ENCODE measurements at places on chromosomes 12 and 14.

DNA sequence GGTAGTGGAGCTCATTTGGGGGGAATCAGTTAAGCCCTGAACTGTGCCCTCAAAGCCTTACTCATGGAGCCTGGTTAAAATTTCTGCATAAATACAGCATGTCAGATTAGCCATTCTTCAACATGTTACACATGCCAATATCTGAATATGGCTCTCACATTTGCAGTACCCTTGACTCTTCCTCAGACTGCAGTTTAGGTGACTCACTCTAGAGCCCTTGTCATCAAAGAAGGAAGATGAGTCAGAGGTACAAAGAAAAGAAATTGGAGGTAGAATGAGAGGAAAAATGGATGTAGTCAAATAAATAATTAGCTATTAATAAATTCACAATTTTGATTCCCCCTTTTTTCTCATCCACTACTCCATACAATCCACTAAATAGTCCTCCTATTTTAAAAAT, 23.6 kb upstream of the OR4K2 start:
- no peak for DNase-seq

DNA sequence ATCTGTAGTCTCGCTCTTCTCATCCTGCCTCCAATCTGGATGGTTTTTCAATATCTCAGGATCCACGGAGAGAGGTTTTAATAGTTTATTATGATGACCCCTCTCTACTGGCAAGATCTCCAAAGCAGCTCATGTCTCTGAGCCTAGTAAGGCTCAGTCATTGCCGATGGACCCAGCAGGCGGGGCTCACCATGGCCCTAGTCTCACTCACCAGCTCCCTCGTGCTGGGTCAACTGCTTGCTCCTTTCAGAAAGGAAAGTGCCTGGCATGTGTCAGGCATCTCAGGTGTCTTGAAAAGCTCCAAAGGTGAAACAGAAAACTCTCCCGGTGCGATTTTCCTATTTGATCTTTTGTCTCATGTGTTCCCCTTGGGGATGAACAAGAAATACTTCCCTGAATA, 179.0 kb downstream of the CALM1 start:
- no peak for DNase-seq

- no peak for DNase-seq
These were observed 64.9 kb upstream of the FAM181A start for GRCh38 chr14:93862265-93862664.

- DNase-seq = no peak
These were observed 458.9 kb upstream of the PDE3A start for GRCh38 chr12:19909418-19909817.

DNA sequence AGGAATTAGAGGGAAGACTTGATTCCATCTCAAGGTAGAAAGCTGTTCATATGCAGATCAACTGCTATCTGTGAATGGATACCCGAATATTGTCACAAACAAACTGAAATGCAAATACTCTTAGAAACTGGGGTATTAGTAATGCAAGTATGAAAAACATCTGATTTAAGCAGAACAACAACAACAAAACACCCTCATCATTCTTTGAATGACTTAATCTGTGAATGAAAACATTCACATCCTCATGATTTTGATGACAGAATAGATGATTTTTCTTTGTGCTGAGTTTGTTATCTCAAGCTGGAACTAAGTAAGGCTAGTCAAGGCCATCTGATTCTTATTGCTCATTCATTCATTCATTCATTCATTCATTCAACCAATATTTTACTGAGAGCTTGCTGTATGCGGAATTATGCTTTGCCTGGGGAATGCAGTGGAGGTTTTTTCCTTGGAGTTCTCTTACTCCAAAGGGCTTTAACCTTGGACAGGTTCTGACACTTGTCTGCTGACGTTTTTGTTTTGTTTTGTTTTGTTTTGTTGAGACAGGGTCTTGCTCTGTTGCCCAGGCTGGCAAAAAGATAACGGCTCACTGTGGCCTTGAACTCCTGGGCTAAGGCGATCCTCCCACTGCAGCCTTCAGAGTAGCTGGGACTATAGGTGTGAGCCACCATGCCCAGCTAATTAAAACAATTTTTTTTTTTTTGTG, 23.3 kb downstream of the OR10G3 start:
- no peak for DNase-seq

DNA sequence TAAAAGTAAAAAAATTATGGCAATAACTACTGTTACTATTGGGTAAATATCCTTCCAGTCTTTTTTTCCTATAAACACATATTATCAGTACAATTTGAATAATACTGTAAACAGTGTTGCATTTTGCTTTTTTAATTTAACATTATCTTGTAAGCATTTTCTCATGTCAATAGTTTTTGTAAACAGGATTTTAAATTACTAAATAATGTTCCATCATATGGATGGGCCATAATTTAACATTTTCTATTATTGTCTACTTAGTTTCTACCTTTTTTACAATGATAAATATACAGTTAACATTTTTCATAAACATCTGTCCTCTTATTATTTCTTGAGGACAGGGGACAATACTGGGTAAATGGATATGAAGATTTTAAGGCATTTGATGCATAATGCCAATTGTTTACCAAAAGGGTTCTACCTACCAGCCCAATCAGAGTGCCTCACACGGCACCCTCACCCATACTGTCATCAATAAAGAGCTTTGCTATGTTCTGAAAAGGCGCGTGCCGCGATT, 759 bp upstream of the ACVR1B start:
- no peak for DNase-seq

- DNase-seq = no peak
These were observed 32.6 kb downstream of the RFLNA start for GRCh38 chr12:124327362-124328043.

DNA sequence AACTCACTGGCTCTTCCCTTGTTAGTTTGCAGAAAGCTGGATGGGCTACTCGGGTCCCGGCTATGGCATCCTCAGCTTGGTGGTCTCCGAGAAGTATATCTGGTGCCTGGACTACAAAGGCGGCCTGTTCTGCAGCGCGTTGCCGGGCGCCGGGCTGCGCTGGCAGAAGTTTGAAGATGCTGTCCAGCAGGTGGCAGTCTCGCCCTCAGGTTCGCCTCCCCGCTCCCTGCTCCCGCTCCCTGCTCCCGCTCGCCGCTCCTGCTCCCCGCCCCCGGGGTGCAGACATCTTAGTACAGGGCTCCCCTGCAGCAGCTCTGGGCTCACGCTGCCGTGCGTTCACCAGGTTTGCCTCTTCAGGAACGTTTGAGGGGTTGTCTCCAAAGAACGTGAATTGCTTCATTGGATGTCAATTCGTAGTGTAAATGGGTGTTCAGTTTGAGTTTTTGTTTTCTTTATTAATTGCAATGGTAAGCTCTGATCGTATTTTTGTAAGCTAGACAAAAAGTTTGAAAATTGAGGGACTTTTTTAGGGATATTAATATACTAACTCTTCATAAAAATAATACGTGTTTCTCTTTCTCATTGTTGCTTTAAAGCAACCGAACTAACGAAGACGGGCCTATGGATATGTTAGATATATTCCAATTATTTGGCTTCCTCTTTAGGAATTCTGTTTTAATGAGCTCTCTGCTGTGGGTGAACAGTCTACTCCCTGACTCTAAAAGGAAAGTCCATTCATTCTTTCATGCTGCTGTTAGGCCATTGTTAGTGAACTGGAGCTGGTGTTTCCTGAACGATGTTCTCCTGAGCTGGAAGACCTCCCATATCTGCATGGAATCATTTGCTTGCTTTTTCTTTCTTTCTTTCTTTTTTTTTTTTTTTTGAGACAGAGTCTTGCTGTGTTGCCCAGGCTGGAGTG, 71.3 kb downstream of the ANKRD9 start:
- peak; percentile 68 for DNase-seq

GRCh38 chr12:2258025-2258424, 205.2 kb downstream of the CACNA1C start:
- no peak for DNase-seq

DNA sequence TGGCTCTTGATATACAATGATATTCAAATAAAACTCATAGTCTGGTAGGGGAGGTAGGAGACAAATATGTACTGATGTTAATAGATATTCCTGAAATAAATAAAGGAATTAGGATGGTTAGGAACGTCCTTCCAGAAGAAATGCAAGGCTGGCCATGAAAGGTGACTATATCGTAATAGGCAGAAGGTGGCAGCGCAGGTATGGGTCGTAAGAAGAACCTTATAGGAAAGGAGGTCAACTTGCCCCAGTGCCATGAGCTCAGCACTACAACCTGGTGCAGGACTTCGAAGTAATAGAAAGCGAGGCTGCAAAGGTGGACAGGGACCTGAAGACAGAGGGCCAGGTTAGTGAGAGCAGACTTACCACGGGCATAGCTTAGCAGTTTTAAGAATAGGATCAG, 55.3 kb upstream of the FGD4 start:
- no peak for DNase-seq

GRCh38 chr12:15496738-15497137, 174.4 kb downstream of the PTPRO start:
- DNase-seq = no peak

DNA sequence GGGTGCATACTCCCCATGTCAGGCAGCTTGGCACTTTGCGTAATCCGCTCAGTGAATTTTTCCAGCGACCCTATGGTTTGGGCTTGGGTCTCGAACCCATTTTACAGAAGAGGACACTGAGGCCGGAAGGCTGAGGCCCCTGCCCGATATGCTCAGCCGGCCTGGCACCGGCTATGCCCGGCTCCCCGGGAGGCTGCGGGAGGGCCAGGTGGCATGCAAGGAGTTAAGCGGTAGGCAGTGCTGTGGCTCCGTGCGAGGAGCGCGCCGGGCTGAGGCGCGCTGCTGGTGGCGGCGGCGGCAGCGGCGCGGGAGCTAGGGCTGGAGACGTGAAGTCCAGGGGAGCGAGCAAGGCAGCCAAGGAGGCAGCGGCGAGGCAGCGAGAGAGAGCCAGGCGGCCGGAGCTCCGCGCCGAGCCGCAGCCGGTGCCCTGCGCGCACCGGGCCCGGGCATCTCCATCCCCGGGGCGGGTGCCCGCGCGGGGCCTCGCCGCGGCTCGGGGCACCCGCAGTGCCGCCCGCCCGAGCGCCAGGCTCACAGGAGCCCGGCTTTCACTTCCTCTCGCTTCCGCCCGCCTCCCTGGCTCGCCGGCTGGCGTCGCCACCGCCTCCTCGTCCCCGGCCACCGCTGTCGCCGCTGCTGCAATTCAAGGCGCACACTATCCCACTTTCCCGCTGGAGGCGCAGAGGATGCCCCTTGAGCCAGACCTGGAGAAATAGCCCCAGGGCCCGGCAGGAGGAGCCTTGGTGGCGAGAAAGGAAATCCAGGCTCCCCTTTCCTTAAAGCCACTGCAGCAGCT, at the start of gene WSCD2:
Gene WSCD2, plus strand, starts transcription at position 272 of the 796 bp plus-strand sequence. CDS start 66,545 bp downstream, outside the sequence.
- no peak for DNase-seq

GRCh38 chr12:122981036-122981471, 573 bp downstream of the ARL6IP4 start:
- no peak for DNase-seq

DNA sequence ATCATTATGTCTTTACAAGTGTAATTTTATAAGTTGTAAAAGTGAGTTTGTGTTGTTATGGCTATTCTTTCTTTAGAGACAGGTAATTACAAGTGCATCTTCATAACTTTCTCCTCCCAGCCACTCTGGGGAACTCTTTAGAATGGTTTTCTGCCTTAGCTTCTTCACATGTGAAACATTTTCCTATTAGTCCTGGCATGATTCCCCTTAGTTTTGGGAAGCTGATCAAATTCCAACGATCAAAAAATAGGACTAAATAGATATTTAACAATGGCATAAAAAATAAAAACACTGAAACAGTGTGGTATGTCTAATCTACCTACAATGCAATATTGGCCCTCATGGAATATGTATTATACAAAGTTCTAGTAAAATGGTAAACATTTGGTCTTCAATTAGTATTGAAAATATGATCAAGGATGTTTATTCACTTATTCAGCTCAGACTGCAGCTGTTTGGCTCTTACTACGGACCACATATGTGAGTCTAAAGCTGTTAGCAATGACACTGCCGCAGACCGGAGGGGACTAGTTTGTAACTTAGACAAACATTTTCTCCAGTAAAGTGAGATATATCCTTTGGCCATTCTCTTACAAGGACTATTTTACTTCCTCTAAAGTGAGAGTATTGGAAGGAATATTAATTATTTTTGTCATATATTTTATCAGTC, 890.8 kb upstream of the USP15 start:
- no peak for DNase-seq

GRCh38 chr12:101772012-101772775, 32.9 kb upstream of the SYCP3 start:
- no peak for DNase-seq
